ENCODE measurements at places on chromosomes 6 and 20. TPM values are rescaled to one million over a fixed set of nuclear protein-coding genes. Genes with fewer than 3 reads are reported as not detected.

DNA sequence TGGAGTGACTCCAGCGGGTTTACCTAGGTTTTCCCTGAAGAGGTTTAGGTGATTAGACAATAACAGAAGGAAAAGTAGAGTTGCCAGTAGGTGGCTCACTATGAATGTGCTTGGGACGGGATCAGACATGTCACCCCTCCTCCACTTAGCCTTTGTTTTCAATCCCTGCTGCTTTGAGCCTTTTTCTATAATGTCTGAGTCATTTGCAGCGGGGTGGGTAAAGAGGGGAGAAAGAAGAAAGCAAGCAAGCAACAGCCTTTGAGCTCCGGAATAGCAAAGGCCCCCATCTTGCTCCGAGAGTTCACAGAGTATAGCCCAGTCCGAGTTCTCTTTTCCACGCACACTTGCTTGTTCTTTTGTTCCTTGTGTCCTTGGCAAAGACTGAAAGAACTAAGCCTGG is 129.1 kb downstream of the PACRG start:
- DNase-seq: peak; percentile 95
- H3K4me1 ChIP-seq: no peaks in the 10 kb centered on the region
- H3K4me3 ChIP-seq: peak overlapping the region; percentile 65

GRCh38 chr6:25465941-25466340 is 186.1 kb upstream of the SCGN start:
- H3K27me3 ChIP-seq: no peaks in the 10 kb centered on the region
- H3K36me3 ChIP-seq: no peaks in the 10 kb centered on the region
- no peak overlapping the region for H3K27ac ChIP-seq
- H3K4me3 ChIP-seq: no peak overlapping the region
- H3K4me1 ChIP-seq: no peaks in the 10 kb centered on the region
- DNase-seq: no peak

B4GALT5 gene
- 73.3 TPM for total RNA-seq

GRCh38 chr20:53381568-53382262 is 211.9 kb downstream of the ZNF217 start:
- no peaks in the 10 kb centered on the region for H3K36me3 ChIP-seq
- H3K27me3 ChIP-seq: no peaks in the 10 kb centered on the region
- H3K4me1 ChIP-seq: peaks cover 11% of the 10 kb centered on the region
- H3K4me3 ChIP-seq: no peak overlapping the region
- no peak overlapping the region for H3K27ac ChIP-seq

All from kidney (tissue), 22 donors.